GM23248 (cell line): ENCODE measurements at places on chromosomes 4 and X.

- DNase-seq, result peak; percentile 44
These were observed 66.3 kb downstream of the GAB1 start for GRCh38 chr4:143402776-143403552.

DNA sequence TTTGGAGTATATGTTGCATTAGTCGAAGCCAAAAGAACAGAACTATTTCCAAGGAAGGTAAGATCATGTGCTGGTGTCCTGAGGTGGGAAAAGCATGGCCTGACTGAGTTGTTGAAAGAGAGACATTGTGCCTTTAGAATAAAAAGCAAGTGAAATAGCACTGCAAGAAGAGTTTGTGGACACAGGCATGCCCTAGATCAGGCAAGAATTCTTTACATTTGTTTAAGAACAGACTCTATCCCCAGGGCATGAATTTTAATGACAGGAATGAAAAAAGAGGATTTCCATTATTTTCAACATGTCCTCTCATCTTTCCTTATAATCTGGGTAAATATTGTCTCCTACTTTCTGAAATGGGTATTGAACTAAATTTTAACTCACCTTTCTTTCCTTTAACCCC, 516.2 kb upstream of the GALNT7 start:
- DNase-seq, result no peak

- DNase-seq, result peak; percentile 49
These were observed 210.9 kb downstream of the SLIT2 start for GRCh38 chr4:20462426-20463175.

- no peak for DNase-seq
These were observed 270.2 kb upstream of the SMIM31 start for GRCh38 chr4:164483711-164484110.

GRCh38 chr4:173910891-173911290, 372.6 kb downstream of the FBXO8 start:
- no peak for DNase-seq

- DNase-seq, result no peak
These were observed 6.5 kb downstream of the IGBP1 start for GRCh38 chrX:70139736-70140135.

DNA sequence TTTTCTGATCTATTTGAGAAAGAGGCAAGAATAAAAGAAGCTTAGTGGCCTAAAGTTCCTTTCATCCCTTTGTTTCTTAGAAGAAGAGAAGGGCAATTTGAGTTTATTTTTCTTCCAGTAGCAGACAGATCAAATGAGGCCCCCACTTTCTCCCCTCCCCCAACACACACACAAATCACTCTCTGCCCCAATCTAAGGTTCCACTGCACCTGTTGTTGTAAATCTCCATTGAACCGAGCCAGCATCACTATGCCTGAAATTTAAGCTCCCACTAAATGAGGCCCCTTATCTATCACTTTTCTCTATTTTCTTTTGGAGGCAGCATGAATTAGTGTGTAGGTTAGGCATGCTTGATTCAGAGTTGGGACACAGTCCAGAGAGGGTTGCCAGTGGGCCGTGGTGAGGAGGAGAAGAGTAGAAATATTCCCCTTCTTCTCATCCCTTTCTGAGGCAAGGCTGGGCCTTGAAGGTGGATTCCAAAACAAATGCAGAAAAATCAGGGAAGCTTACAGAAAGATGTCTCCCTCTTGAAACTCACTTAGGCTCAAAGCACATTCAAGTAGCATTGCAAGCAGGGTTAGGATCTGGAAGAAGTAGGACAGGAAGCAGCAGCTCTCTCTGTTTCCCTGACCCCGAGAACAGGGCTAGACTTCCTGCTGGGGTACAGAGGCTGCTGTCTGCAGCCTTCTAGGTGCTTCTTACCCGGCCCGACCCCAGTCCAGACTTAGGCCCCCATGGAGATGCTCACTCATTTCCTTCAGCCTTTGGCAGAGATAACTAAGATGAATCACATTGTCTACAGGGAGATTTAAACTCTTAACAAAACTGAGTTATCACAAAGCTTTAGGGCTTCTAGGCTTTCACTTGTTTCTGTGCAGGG, 70.7 kb downstream of the RASL11B start:
- peak; percentile 65 for DNase-seq

- DNase-seq, result peak; percentile 93
These were observed 224.0 kb downstream of the APBB2 start for GRCh38 chr4:40990236-40990898.

DNA sequence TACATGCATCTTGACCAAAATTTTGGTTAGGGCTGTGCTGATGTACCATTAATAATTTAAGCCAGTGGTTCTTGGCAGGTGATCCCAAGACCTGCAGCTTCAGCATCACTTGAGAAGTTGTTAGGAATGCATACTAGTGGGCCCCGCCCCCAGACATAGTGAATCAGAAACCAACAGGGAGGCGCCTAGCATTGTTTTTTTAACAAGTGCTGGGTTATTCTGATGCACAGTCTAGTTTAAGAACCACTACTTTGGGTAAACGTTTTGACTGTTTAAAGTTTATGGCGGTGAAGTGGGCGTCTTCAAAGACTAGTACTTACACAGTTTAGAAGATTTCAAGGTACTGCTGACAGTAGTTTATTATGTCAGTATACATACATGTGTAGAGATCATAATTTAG, 23.6 kb downstream of the FAM199X start:
- DNase-seq, result peak; percentile 9

DNA sequence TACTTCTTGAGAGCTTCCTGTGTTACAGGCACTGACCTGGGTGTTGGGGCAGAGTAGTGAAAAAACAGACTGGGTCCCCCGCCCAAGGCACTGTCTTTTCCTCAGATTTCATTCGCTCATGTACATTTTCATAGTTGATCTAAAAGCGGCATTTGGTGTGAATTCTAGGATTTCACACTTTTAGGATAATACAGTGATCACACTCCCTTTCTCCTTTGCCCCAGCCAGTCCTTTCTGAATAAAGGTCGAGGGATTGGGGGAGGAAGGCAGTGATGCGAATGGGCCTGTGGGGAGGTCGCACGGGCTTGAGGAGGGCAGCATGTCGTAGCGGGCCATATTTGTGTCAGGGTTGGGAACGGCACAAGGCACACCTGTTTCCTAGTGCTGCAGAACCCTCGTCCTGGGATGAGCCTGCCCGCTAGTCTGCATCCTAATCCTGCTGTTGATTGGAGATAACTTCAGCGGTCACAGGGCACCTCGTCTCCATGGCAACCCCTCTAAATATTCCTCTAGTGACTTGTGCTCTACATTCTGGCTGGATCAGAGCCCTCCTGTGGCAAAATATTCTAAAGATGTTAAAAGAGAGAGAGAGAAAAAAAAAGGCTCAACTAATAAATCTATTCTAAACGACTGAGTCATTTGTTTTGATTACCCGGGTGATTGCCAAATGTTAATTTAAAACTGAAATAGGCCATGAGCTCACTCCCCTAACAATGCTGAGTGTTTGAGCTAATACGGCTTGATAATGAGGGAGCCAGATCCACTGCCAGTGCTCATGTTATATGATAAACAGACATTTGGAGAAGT, 21.8 kb downstream of the FHL1 start:
- peak; percentile 86 for DNase-seq
